SK-N-SH treated with all-trans-retinoic acid at 6 μM for 48 hours (cell line): ENCODE measurements at places on chromosomes 6 and 20.

- no peak for ATAC-seq
These were observed at the start of gene IYD for GRCh38 chr6:150368762-150369161. TSS of gene IYD (plus strand) at chr6:150369012. CDS start at chr6:150369032, 20 bp downstream.

DNA sequence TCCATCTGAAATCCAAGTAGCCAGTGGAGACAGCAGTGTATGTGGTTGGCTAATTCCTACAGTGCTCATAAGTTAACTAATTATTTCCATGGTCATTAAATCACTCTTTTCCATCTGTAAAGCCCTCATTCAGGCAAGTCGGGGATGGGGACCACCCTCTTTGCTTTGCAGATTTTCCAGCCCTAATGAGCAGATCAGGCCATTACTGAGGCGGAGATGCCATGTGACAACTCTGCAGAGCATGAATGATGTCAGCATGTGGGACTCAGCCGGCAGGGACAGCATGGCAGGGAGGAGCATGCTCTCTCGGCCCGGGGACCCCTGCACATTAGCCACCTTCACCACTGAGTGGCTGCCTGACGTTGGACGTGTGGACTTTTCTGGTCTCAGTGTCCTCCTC is 623.3 kb upstream of the CDH4 start:
- ATAC-seq: no peak

DNA sequence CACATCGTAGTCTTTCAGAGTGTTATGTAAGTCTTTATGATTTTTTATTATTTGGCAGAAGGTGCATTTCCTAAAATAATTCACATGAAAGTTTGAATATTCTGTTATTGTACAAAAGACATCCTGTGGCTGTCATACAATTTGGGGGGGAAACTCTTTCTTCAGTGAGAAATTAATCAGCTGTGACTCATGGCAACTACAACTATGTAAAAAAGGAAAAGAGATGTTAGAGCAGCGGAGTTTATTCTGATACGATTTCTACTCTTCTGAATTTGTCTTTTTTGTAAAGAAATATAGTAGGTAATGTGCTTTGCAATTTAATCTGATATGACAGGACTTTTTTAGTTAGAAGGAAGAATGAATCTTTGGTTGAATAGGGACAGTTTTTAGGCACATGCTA is 14.2 kb downstream of the COL19A1 start:
- ATAC-seq: no peak

DNA sequence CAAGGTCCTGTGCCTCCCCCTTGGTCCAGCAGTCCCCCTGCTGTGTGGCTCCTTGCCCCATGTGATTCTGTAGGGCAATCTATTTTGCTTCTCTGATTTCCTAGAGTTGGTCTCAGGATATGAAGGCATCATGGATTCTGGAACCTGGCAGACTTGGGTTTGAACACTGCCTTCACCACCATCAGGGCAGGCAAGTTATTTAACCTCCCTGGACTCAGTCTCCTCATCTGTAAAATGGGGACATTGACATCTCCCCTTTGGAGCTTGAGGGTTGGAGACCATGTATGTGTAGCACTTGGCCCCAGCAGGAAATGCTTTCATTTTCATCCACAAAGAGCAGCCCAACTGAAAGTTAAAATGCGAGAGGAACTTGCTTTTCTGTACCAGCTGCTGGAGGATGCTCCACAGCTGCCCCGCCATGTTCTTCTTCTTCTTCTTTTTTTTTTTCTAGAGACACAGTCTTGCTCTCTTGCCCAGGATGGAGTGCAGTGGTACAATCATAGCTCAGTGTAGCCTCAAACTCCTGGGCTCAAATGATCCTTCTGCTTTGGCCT is 6.7 kb downstream of the TOX2 start:
- no peak for ATAC-seq

DNA sequence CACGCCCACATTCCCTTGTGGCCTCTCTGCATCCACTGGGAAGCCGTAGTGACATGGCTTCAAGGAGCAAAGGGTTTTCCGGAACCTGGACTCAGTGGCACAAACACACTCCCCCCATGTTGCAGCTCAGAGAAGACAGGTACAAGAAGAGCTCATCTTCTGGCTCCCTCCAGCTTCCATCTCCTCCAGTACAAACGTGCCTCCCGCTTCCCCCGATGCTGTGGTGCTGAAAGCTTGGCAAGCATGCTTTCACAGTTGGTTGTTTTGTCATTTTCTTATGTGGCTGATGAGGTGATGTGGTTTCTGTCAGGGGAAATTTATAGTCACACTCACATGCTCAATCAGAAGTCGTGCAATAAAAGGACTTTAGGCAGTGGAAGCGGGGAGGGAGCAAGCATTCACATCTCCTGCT is 258.5 kb downstream of the KIF16B start:
- ATAC-seq: no peak
